ENCODE measurements at places on chromosomes 7 and 10. TPM values are rescaled to one million over a fixed set of nuclear protein-coding genes. Genes with fewer than 3 reads are reported as not detected.

GRCh38 chr10:104197364-104197763, 34.8 kb downstream of the CFAP43 start:
- no peak for DNase-seq

The GRM8 gene
- 2.9 TPM for total RNA-seq

DNA sequence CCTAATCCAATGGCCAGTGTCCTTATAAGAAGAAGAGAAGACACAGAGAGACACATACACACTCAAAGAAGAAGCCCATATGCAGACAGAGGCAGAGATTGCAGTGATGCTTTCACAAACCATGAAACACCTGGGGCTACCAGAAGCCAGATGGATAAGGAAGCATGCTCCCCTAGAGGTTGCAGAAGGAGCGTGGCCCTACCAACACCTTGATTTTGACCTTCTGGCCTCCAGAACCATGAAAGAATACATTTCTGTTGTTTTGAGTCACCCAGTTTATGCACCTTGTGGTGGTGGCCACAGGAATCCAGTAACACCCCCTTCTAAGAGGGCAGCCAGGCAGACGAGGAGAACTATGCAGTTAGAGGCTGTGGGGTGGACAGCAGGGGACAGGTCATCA, 43.5 kb downstream of the AOC1 start:
- DNase-seq: no peak

- DNase-seq: no peak
These were observed 1164.0 kb upstream of the CELF2 start for GRCh38 chr10:9853405-9854355.

GRCh38 chr7:13262929-13263530, 575.6 kb downstream of the ARL4A start:
- peak; percentile 71 for DNase-seq

The OR2A1 gene
- not detected for total RNA-seq

DNA sequence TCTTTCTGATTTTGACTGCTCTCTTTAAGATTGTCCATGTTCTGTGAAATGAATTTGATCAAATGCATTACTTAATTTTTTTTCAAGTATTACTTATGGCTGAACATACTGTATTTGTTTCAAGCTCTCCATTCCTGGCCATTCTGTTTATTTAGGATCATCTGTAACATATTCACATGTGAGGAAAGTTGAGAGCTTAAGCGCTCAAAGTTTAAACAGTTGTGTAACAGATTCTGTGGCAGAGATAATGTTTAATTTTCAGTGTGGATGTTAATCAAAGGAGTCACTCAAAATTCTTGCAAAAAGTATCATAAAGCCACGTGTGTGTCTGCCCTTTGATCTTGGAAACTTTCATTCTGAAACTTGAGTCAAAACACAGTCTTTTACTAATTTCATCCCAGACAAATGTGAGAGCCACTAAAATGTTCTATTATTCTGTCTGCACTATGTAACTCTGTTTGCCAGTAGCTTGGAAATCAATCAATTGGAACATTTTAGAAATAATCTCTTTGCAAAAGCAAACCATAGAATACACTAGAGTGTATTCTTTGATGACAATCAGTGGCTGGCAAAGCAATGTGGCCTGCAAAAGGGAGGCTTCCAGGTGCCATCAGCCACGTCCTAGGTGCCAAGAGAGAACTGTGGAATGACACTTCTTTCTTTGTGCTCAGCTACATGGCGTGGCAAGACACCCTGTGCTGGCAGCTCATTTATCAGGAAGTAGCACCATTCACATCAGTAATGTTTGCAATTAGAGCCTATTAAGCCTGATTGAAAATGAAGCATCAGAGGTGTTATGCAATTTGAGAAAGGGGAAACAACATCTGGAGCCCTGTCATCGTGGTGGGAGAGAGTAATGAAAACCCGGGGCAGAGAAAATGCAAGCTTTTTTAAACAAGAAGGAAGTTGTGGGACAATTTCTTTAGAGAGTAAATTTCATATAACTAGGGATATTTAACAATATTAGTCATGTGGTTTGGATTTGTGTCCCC, 40.9 kb downstream of the ARL5B start:
- no peak for DNase-seq

- DNase-seq: no peak
These were observed 291.0 kb upstream of the C7orf33 start for GRCh38 chr7:148299350-148300276.

The EGR2 gene
- total RNA-seq: 1.1 TPM
